ENCODE measurements at places on chromosomes 13 and 19. TPM values are rescaled to one million over a fixed set of nuclear protein-coding genes. Genes with fewer than 3 reads are reported as not detected.

The SHISA7 gene
- polyA plus RNA-seq = not detected

The APOC4 gene
- polyA plus RNA-seq = not detected

The ATP1A3 gene
- polyA plus RNA-seq = 8.2 TPM

The CA11 gene
- polyA plus RNA-seq = 8.3 TPM

The PSG11 gene
- polyA plus RNA-seq = not detected

The TNNI3 gene
- polyA plus RNA-seq = not detected
